ENCODE measurements at places on chromosomes 1 and 21.

GRCh38 chr21:30306884-30307283, 13.2 kb downstream of the KRTAP26-1 start:
- no peak for DNase-seq

DNA sequence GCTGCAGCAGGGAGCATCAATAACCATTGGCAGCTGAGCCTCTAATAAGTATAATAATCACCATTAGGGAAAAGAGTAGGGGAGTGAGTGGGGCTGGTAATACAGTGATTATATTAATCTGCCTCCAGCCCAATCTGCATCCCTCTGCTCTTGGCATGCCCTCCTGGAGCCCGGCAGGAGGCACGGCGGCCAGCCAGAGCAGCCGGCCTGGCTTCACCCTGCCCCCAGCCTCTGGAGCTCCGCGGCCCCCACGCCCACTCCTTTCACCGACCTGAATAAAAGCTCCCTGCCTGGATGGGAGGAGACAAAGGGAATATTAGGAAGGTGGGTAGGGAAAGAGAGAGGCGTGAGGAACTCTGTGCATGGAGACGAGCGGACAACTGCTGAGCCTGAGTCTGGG, 28.3 kb downstream of the OPTC start:
- no peak for DNase-seq

DNA sequence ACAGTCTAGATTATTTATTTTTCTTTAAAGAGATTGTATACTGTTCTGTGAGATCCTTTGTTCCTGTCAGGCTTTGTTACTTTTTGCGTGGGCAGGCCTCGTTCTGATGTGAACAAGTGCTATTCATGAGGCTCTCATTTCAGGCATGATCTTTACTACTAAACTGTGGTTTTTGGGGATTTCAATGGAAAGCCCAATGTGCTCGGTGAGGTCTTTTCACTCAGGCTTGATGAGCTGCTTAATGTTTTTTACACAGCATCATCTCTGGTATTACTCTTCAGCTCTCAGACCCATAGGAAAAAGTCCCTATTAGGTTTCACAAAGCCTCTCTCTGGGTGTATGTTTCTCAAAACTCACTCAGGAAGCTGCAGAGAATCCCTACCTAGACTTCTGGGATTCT, 419.4 kb downstream of the GPATCH2 start:
- DNase-seq = no peak

GRCh38 chr1:245873883-245874671, 633.0 kb downstream of the SMYD3 start:
- no peak for DNase-seq

DNA sequence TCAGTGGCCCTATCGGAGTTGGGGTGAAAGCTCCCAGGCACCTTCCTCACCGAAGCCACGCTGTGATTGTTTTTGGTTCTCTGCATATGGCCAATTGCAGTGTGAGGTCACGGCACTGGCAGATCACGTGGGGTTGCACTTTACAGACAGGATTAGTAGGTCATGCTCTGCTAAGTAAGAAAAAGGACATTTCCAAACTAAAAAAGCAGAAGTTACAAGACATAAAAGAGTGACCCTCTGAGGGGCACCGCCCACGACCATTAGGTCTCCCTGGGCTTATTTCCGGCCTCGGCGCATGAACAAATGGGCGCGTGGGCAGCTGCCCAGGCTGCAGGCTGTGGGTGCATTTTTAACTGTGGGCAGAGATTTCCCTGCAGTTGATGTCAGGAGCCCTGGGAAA, 2.0 kb downstream of the CAPN9 start:
- no peak for DNase-seq

DNA sequence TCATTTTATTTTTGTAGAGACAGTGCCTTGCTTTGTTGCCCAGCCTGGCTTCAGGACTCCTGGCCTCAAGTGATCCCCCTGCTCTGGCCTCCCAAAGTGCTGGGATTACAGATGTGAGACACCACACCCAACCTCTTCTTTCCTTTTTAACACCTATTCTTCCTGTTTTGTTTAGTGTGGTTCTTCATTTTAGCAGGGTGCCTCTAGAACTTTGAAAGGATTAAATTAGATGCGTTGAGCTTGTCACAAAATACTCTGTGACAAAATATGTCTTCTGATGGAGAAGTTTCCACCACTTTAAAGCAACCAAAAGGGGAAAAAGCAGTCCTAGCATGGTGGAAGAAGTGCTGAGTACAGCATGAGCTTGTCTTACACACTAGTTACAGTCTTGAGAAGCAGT, 42.0 kb downstream of the CDC14A start:
- no peak for DNase-seq

DNA sequence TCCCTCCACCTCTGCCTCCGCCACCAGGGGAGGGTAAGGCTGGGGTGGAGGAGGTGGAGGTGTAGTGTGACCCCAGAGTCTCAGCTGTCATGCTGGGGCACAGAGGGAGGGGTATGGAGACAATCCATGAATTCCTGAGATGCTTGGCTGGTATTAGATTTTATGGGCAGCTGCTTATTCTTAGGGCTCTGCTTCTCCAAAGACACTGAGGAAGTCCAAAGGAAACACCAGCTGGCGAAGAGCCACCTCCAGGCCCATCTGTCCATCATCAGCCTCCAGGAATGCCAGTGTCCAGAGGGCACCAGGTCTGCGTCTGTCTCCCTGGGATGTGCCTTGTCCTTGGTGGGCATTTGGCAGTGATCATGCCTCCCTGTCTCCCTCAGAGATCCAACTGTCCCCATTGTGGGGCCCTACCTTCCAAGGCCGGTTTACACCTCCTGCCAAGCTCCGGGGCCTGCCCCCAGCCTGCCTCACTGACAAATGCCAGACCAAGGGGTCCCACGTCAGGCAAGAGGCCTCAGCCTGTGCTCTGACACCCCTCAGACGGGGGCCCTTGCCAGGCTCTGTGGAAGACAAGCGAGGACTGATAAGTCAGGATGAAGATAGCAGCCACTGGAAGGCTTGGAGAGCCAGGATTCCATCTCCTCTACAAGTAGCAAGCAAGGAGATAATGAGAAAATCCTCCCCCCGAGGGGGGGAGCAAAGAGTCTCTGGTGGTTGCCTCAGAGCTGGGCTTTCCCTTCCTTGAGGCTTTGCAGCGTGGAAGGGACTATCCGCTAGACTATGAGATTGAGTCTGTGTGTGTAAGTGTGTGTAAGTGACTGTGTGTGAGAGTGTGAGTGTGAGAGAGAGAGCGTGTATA, 1.6 kb downstream of the TNNI1 start:
- no peak for DNase-seq

- no peak for DNase-seq
These were observed 312.1 kb downstream of the BACH1 start for GRCh38 chr21:29610779-29611360.

GRCh38 chr1:1380860-1381259, 5.9 kb upstream of the AURKAIP1 start:
- DNase-seq = no peak

Measured in right lung (tissue), 10 donors.